T-cell (primary cell): ENCODE measurements at places on chromosomes 16 and 17. TPM values are rescaled to one million over a fixed set of nuclear protein-coding genes. Genes with fewer than 3 reads are reported as not detected.

- peak; percentile 68 for DNase-seq
Measured at GRCh38 chr16:81632392-81633146, 146.5 kb upstream of the PLCG2 start.

- DNase-seq = no peak
Measured at GRCh38 chr16:31130899-31131298, 4.6 kb downstream of the PRSS8 start.

Gene TUBB3
- total RNA-seq = 0.58 TPM

- DNase-seq = no peak
Measured at GRCh38 chr16:57265850-57266530, 18.5 kb downstream of the PLLP start.

- DNase-seq = no peak
Measured at GRCh38 chr17:81084680-81085419, 49.9 kb downstream of the BAIAP2 start.

- no peak for DNase-seq
Measured at GRCh38 chr16:73848993-73849392, 447.6 kb upstream of the PSMD7 start.
